Kidney capillary endothelial cell (primary cell): ENCODE measurements at places on chromosomes 3 and 15.

GRCh38 chr3:157672061-157672460 is 168.8 kb upstream of the VEPH1 start:
- no peak for DNase-seq

GRCh38 chr3:141326123-141326522 is 42.2 kb upstream of the ZBTB38 start:
- no peak for DNase-seq

DNA sequence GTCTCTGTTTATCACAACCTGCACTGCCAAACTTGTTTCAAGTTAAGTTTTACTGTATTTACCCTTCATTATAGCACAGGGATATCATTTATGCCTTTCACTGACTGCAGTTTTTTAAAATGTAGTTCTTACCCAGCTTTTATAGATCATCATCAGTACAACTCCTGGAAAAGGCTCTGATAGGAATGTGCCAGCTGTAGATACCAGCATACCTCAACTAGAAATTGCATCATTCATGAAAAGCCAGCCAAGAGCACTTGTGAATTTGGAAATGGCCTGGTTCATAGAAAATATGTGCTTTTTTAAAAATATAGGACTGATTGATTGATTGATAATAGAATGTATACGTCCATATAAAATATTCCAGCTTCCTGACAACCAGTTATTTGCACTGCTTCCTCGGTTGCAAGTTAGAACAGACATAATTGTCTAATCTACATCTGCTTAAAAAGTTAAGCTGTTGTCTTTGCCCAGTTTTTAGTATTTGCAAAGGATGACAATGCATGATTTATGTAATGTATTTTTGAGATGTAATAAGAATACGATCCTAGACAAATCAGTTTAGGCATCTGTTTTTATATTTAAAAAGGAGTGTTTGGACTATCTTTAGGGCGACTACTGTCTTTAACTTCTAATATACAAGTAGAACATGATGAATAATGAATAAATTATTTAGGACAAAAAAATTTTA is 58.5 kb downstream of the DCUN1D1 start:
- no peak for DNase-seq

GRCh38 chr3:153180860-153181372 is 18.9 kb downstream of the RAP2B start:
- DNase-seq, result no peak

DNA sequence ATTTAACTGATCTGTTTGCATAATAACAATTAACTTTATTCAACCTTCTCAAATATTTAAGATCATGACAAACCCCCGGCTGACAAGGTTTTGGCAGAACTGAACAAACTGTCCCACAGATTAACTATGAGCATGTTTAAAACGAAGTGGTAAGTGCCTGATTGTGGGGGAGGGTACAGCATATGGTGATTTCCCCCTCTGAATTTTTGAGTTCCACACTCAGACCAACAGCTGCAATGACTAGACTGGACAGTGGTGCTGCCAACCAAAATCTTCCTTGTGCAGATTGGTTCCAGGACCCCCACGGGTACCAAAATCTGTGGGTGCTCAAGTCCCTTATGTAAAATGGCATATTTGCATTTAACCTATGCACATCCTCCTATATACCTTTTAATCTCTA is 449.5 kb downstream of the SHQ1 start:
- DNase-seq, result no peak

GRCh38 chr3:47614788-47615187 is 36.1 kb upstream of the CSPG5 start:
- no peak for DNase-seq
